Amniotic stem cell (primary cell): ENCODE measurements at places on chromosomes 1 and 21.

DNA sequence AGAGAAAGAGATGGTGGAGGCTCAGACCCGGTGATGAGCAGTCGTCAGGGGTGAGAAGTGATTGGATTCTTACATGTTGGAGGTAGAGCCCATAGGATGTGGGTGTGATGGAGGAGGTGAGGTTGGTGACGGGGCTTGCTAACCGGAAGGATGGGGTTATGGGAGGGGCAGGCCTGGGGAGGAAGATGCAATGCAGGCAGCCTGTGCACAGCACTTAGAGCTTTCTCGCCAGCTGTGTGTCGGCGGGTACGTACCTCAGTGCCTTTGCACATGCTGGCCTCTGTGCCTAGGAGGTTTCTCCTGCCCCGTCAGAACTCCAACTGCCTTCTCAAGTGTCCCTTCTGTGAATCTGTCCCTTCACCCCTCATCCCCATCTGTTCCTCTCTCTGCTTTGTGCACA lies 2.9 kb upstream of the BSND start:
- DNase-seq: no peak

GRCh38 chr1:2561898-2562895 lies 6.0 kb downstream of the TNFRSF14 start:
- no peak for DNase-seq

DNA sequence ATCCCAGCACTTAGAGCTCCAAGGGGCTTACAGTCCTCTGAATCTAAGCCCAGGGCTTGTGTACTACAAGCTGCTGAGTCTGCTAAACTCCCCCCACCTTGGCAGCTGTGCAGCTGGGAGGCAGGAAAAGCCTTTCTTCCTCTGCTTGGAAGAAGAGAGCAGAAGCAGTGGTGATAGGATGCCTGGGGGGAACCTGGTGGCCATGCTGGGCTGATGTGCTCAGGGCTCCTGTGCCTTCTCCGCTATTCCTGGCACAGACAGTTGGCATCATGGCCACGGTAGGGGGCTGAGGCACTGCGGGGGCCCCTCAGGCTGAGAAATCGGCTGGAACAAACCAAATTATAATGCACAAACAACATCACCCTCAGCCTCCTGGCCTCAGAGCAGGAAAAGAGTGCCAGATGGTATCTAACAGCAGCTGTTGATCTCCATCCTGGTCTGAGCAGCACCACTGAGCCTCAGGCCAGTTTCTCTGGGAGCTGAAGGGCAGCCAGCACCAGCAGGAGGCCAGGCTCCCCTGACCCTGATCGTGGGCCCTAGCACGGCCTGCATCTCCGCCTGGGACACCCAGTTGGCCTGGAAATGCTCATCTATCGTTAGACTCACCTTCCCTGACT lies 35.8 kb downstream of the ECE1 start:
- no peak for DNase-seq

DNA sequence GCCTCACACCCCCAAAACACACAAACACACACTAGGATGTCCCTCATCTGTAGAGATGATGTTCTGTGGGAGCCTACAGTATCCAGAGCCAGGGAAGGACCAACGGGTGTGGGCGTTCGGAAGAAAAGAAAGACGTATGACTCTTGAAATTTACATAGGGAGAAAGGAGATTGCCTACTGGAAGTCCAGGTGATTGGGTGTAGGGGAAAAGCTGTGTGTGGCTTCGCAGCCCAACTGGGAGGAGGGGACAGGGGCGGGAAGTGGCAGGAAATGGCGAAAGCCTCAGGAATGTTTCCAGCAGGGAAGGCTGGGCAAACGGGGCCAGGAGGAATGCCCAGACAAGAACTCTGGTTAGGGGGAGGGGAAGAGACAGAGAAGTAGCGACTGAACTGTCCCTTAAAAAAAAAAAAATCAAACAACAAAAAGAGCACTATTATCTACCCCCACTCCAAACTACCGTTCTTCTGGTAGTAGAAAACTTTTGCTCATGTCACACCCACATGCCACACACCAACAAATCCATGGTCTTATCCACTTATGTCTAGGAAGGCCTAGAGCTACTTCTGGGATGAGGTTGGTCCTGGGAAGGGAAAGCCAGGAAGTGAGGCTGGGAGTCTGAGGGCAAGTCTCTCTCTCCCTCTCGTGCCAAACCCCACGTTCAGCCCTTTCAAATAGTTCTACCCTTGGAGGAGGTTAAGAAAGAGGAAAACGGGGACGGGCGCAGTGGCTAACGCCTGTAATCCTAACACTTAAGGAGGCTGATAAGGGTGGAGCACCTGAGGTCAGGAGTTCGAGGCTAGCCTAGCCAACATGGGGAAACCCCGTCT lies 1.8 kb upstream of the CKS1B start:
- DNase-seq: peak; percentile 65

DNA sequence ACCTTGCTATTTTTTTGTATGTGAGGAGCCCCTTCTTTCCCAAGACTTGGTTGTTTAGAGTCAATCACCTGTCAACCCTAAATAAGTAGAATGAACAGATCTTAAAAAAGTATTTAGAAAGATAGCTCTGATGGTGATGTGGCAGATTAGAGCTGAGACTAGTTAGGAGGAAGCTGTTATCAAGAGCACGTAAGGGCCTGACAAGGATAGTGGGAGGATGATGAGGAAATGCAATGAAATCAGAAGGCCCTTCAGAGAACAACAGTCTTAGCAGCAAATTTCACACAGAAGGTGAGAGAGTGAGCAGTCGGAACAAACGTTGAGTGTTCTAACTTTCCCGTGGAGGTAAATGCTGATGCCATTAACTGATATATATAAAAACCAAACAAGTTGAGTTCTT lies 15.9 kb upstream of the S1PR1 start:
- DNase-seq: no peak

DNA sequence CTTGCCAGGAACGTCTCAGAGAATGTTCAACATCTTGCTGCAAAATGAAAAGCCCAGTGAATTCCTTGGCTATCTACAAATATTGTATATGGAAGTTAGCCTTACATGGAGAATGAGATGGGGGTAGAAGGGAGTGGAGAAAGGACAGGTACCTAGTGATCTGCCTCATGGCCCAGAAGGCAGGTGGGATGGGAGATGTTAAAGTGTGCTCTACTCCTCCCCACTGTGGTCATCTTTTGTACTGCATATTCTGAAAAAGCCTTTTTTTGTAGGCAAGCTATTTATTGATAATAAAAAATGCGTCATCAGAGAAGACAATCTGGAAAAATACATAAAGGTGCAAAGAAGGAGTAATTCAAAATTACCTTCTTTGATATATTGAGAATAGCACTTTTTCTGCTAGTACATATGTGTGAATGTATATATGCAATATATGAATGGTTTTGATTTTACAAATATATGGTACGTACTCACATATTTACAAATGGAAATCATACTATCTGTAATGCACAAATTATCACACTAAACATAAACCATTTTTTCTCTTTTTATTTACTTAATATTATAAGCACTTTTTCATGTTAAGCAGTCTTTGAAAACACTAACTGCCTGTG lies 19.1 kb upstream of the SLC5A9 start:
- DNase-seq: peak; percentile 11

GRCh38 chr1:19964542-19964941 lies 14.9 kb downstream of the PLA2G2A start:
- no peak for DNase-seq

DNA sequence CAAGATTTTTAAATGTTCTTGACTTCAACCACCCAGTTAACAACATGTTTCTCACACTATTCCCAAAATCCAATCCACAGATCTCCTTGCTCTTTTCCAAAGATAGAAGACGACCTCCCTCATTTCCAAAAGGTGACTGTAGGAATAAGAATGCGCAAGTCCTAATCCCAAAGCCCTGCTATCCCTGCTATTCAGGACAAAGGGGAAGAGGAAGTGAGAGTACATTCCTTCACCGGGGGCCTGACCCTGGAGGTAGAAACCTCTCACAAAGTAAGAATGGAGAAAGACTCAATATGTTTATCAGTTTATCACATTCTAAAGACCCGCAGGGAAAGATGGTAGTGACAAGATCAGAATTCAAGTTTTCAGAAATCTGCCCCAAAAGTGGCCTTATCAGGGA lies 55.7 kb downstream of the PLEKHA6 start:
- no peak for DNase-seq

GRCh38 chr1:117652421-117652820 lies 46.6 kb downstream of the TENT5C start:
- no peak for DNase-seq

DNA sequence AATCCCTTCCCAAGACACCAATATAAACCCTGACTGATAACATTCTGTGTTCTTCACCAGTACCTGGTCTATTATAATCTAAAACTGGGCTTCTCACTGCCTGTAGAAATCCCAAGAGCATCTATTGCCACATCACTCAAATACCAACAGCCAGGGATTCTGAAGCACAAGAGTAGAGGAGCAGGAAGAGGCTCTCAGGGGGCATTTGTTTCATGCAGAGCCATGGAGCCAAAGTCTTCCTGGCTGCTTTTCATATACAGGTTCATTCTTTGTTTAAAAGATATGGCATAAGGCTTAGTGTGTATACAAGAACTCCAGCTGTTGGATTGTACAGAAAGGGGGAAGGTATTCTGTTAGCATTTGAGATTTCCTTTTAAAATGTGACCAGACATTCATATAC lies 38.2 kb upstream of the USH2A start:
- no peak for DNase-seq

- no peak for DNase-seq
Measured at GRCh38 chr1:11862890-11863289, 4.1 kb upstream of the NPPB start.

- DNase-seq: no peak
Measured at GRCh38 chr1:157319567-157319966, 181.4 kb upstream of the ETV3 start.

DNA sequence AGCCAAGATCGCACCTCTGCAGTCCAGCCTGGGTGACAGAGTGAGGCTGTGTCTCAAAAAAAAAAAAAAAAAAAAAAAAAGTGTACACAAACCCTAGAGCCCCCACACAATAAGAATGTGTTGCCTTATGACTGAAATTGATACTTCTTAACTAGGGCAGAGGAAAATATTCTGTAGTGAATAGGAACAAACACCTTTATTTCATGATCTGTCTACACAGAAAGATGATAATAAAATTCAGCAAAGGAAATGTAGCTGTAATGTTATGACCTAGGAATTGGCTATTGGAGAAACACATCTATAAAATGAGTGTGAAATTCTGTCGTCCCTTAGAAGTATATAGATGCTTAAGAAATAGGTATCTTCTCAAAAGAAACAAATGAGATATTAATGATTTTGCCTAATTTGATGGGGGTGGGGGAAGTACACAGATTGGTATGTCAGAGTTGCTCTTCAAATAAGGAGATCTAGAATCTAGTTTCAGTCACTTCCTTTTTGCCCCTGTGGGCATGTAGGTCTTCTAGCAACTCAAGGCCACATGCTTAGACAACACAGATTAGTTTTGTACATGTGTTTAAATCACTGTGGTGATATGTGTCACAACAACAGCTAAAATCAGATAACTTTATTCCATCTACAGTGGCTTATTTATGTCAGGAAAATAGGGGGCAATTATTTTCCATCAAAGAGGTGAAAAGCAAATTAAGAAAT lies 10.7 kb upstream of the GPR25 start:
- no peak for DNase-seq

- no peak for DNase-seq
Measured at GRCh38 chr1:111989531-111990025, at the start of gene KCND3. Gene KCND3, minus strand, starts transcription at chr1:111989668.

- no peak for DNase-seq
Measured at GRCh38 chr1:85356130-85356529, 79.7 kb upstream of the BCL10 start.

DNA sequence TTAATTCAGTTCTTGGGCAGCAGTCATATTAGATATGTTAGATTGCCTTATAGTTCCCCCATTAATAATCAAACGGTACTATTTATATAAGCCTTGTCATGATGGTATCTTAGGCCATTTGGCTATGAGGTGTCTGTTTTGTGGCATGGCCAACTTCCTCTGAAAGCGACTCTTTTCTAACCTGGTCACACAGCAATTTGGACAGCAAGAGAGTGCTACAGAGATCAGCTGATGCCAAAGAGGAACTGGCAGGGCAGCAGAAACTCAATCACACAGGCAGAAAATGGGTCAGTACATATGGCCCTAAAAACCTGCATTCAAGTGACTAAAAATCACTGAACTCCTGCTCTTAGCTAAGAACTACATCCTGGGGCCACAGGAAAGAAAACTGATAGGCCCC lies 13.4 kb upstream of the MUTYH start:
- no peak for DNase-seq

- no peak for DNase-seq
Measured at GRCh38 chr1:46575300-46575699, 23.9 kb upstream of the KNCN start.

DNA sequence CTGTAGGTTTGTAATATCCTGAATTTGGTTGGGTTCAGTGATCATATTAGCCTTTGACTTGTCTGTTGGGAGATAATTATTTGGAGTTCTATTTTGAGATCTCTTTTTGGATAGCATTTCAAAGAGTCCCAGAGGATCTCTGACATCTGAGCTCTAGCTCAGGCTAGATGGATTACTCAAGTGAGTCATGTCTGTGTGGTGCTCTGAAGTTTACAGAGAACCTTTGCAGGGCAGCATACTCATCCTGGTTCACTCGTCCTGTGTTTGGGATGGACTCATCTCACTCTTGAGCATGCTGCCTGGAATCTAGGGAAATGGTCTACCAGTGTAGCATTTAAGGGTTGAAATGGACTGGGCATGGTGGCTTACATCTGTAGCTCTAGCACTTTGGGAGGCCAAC lies 29.4 kb upstream of the BMP8A start:
- DNase-seq: no peak

GRCh38 chr1:7672864-7673263 lies 98.2 kb upstream of the VAMP3 start:
- DNase-seq: no peak

GRCh38 chr21:43936247-43936967 lies 71.4 kb downstream of the AGPAT3 start:
- no peak for DNase-seq

- DNase-seq: no peak
Measured at GRCh38 chr1:244162786-244163530, 111.9 kb downstream of the ZBTB18 start.

GRCh38 chr1:216566641-216567205 lies 143.5 kb upstream of the USH2A start:
- peak; percentile 1 for DNase-seq

DNA sequence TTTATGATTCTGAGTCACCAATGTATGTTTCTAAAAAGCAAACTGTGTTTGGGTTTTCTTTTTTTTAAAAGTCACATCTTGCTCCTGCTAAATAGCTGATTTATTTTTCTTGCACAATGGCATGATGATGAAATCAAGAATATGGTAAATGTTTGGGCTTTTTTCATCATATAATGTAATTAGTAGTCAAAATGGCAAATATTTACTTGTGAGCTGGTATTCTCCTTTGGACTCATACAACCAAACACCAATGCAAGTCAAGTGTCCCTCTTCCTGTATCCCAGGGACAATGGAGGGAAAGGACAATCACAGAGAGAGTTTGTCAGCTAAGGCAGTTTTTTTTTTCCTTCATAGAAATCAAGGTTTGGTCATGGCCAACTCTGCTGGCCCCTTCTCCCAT lies 94.6 kb upstream of the RALGPS2 start:
- DNase-seq: no peak

- DNase-seq: no peak
Measured at GRCh38 chr1:64318428-64318827, 115.0 kb downstream of the UBE2U start.
